ENCODE measurements at places on chromosomes 6 and 20. TPM values are rescaled to one million over a fixed set of nuclear protein-coding genes. Genes with fewer than 3 reads are reported as not detected.

The TP53RK gene
- total RNA-seq, result 5.6 TPM

GRCh38 chr6:151437401-151437800 lies 14.5 kb downstream of the RMND1 start:
- DNase-seq, result no peak

DNA sequence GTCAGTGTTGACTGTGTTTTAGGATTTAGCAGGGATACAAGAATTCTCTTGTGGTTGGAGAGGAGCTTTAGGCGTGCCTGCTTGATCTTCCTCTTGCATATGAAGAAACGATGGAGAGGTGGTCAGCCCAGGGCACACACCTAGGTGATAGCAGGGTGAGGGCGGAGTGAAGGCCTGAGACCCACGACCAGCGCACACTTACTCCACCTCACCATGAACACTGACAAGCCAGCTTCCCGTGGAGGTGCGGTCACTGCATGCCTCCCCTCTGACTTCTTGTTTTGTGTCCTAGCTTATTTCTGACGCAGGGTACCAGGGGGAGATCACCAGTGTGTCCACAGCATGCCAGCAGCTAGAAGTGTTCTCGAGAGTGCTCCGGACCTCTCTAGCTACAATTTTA lies 8.1 kb downstream of the NELFCD start:
- no peak for DNase-seq

The BPIFB1 gene
- not detected for total RNA-seq

DNA sequence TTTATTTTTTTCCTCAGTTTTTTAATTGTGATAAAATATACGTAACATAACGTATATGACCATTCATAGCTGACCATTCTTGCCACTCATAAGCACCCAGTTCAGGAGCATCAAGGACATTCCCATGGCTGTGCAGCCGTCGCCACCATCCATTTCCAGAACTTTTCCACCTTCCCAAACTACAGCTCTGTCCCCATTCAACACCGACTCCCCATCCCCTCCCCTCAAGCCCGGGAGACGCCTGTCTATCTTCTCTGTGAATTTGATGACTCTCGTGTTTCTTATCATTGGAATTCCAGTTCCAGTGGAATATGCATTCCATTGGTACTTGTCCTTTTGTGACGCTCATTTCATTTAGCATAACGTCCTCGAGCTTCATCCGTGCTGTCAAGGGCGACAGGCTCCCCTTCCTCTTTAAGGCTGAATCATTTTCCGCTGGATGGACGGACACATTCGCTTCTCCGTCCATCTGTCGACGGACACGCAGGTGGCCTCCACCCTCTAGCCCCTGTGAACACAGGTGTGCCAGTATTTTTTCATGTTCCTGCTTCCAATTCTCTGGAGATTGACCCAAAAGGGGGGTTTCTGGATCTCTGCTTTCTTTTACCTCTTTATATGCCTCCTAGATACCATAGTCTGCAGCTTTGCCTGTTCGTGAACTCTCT lies 88.1 kb downstream of the YTHDF1 start:
- no peak for DNase-seq

DNA sequence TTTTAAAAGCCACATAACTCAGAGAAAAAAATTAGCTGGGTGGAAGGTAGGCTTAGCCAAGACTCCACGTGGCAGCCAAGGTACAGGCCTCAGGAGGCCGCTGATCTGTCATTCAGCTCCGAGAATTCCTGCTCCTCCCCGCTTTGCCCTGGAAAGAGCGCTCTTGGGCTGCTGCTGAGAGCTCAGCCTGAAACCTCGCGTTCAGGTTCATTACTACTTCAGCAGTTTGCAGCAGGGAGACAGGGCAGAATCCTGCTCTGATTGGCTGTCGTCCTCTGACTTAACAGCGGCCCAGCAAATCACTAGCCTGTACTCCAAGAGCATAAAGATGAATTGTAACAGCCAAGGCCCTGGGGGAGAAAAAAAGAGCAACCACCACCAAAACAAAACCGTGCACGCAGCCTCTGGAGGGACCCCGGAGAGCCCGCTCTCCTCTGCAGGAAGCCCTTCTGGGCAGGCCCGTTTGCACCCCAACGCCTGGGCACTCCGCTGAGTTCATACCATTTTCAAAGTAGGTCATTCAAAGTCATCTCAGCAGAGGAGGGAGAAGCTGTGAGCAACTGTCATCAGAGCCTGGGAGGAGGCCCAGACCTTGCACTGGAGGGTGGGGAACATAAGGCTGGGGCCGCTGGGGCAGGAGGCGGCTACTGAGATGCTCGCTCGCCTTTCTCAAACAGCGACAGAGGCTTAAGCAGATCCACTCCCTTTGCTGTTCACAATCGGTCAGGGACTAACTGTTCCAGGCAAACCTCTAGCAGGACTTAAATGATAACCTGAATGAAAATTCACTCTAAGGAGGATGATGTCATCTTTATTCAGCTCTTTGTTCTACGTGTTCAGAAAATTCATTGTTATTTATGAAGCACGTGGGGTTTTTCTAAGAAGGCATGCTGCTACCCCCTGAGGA lies 42.3 kb upstream of the ATXN1 start:
- DNase-seq, result no peak

DNA sequence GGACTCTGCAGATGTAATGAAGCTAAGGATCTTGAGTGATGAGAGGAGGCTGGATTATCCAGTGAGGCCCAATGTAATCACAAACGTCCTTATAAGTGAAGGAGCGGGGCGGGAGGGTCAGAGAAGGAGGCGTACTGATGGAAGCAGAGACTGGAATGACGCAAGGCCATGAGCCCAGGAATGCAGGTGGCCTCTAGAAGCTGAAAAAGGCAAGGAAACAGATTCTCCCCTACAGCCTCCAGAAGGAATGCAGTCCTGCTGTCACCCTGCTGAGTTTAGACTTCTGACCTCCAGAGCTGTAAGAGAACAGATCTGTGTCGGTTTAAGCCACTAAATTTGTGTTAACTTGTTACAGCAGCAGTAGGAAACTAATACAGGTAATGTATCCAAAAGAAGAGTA lies 227.9 kb downstream of the PTPRT start:
- DNase-seq, result no peak

The GSTA3 gene
- not detected for total RNA-seq

DNA sequence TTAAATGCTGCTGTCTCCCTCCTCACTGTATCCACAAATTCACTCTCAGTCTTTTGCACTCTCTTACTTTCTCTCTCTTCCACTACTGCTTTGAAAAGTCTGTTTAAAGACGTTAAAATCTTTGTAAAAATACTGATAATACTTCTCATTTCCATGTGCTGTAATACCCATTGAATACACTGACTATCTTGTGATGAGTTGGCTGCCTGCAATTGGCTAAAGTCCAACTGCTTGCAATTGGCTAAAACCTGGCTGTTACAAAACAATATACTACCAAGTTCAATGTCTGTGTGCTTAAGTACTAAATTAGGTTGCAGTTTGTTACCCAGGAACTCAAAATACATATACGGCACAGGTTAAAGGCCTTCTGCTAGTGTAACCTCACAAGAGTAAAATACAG lies 264.8 kb downstream of the THBS2 start:
- no peak for DNase-seq

The DSP gene
- total RNA-seq, result 305 TPM

The FAM209B gene
- total RNA-seq, result not detected
